ENCODE measurements at places on chromosomes 13 and 19.

DNA sequence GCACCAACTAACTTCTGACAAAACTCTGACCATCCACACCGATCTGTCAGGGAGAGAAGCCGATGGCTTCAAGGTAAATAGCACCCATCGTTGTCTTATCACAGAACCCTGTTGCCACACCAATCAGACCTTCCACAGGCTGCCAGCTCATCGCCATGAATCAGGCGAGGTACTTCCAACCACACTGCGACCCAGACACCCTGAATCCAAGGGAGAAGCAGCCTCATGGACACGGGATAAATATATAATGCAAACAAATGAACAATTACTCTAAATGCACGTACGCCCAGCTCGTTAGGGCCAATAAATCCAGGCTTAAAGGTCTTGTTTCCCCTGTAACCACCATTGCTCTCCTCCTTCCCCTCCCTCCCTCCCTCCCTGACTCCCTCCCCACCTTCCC lies 20.8 kb downstream of the RANBP3 start:
- DNase-seq: no peak

DNA sequence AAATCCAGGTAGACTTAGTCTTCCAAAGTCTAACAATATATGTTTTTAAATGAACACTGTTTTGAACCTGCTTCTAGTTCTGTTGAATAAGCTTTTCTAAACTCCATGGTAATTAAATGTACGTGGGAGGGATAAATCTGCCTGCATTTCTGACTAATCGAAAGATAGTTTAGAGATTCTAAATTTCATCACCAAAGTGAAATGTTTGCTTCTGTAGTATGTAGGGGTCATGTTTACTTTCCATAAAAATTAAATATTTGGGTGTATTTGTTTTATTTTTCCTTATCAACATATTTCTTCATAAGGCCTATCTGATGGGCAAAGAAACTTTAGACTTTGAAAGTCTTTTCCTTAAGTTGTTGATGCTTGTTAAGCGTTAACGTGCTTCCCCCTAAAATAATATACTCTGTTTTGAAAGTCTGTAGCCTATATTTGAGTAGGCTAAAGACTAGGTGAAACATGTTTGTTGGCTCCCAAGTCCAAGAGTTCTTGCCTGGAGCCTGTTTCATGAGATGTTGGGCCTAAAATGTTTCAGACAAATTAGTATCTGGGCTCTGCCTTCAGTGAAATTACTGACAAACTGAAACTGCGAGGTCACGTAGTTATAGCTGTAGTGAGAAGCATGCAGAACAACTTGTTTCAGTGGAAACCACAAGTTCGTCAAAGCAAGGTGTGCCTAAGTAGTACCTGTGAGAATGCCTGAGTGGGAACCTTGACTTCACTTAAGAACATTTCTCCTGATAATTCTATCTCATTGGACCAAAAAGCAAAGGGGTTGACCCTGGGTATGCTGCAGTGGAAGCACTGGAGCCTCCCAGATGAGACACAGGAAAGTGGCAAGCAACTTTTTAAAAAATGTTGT lies 126.2 kb downstream of the LMO7 start:
- peak; percentile 13 for DNase-seq

DNA sequence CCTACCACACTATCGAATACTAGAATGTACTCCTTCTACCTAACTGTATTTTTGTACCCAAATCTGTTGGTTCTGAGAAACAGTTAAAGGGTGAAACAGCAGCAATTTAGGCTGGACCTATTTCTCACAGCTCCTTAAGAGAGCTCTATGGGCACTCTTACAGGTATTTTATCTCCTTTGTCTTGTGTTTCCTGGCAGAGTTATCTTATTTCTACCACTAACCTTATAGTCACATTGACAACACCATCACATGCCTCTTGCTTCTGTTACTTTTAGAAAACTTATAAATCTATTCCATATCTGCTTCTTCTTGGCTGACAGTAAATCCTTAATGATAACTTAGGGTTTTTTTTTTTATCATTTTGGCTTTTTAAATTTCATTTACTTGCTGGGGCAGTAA lies 130.7 kb downstream of the MYO16 start:
- no peak for DNase-seq

DNA sequence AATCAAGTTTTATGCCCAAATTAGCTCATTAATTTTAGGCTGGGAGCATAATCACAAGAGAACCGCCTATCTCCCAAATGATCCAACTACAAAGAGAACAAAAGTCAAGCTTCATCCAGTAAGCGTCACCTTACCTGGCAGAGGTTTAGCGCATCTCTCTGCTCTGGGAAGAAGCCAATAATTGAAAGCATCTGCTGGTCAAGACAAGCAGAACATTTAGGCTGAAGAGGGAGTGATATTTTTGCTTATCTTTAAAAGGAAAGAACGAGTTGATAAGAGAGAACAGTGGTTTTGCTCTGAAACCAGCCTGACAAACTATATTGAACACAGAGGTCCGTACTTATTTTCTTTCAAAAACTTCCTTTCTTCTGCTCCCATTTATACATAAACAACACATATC lies 242.1 kb downstream of the ENOX1 start:
- DNase-seq: no peak

GRCh38 chr19:18840288-18841267 lies 8.8 kb downstream of the UPF1 start:
- no peak for DNase-seq

- DNase-seq: no peak
Measured at GRCh38 chr13:49587311-49587847, 2.0 kb upstream of the RCBTB1 start.

GRCh38 chr19:19096641-19097627 lies 33.1 kb downstream of the SLC25A42 start:
- DNase-seq: no peak

DNA sequence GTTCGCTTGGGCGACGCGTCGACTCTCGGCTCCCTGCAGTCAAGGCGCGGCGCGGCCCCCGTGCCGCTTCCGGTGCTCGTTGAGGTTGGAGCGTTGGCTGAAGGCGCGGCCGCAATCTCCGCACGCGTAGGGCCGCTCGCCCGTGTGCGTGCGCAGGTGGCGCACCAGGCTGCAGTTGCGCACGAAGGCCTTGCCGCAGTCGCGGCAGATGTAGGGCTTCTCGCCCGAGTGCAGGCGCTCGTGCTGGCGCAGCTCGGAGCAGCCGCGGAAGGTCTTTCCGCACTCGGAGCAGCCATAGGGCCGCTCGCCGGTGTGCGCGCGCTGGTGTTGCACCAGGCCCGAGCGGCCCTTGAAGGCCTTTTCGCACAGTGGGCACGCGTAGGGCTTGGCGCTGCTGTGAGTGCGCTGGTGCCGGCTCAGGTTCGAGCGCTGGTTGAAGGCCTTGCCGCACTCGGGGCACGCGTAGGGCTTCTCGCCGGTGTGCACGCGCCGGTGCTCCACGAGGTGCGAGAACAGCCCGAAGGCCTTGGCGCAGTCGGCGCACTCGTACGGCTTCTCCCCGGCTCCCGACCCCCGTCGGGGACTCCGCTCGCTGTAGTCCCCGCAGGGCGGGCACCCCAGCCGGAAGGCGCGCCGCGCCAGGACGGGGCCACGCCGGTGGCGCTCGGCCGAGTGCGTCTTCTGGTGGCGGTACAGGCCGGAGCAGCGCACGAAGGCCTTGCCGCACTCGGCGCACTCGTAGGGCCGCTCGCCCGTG lies 5.3 kb upstream of the ZNF497 start:
- DNase-seq: no peak

DNA sequence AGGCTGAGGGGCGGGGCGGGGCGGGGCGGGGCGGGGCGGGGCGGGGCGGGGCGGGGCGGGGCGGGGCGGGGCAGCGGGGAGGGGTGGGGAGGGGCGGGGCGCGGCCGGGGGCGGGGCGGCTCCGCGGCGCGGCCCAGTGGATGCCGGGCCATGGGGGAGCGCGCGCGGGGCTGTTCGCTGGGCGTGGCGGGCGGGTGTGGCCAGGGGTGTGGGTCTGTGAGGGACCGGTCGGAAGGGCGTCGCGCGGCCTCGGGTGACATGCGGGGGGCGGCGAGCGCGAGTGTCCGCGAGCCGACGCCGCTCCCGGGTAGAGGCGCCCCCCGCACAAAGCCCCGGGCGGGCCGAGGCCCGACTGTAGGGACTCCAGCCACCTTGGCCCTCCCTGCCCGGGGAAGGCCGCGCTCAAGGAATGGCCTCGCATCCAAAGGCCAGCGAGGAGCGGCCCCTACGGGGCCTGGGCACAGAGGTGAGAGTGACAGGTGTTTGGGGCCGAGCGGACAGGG lies at the start of gene ZFP28:
Gene ZFP28, plus strand, starts transcription at position 188 of the 503 bp plus-strand sequence. Its CDS starts 71 bp downstream, at position 259.
- peak; percentile 56 for DNase-seq

GRCh38 chr19:32998722-32999121 lies 26.7 kb downstream of the FAAP24 start:
- no peak for DNase-seq

DNA sequence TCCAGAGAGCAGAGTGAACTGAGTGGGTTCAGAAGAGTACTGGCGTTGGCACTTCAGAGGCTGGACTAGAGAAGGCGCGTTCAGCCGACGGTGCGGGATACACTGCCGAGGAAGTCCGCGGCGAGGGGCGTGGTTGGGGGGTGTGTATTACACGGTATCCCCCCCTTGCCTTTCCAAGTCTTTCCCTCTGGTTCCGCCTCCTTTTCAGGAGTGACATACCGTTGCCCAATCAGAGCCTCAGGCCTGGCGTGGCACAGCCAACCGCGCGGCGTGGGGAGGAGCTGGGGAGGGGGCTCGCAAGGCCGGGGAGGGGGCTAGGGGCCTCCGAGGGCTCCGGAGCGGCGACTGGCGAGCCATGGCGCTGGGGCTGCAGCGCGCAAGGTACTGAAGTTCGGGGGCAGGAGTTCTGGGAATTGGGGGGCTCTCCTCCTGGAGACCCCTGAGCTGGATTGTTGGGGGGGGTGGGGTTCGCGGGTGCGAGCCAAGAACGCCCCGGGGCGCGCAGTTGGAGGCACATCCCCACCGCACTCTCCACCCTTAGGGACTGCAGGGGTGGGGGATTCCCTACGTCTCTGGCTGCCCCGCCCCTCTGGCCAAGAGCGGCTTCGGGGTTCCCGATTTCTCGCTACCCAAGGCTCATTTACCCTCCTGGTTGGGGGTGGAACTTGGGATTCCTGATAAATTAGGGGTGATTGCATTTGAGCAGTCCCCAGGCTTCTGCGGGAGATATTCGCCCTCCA lies at the start of gene HIF3A:
Gene HIF3A, plus strand, starts transcription at position 321 of the 740 bp plus-strand sequence. Its CDS starts 35 bp downstream, at position 356.
- DNase-seq: no peak

DNA sequence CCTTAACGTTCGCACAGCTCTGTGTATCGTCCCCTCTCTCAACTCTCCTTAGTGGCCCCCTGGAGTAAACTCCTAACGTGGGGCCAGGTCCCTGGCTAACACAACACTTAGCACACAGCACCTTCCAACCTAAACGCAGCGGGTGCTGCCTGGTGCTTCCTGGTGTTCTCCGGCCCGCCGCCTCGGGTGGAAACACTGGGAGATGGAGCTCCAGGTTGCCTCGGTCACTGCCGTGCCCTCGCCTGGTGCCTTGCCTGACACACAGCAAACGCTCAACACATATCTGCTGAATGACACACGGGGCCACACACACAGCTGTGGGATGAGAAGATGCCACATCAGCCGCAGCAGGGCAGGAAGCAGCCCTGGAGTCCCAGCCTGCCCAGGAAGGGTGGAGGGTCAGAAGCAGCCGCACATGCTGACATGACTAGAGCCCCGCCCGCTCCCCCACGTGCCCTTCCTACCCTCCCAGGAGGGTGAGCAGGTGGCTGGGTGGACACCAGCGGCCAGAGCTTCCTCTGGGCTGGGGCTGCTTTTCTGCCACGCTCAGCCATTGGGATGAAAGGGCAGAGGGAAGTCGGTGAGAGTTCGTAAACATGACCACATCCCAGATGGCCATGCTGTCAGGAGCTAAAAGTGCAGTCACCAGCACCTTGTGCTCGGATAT lies 6.6 kb downstream of the PEPD start:
- no peak for DNase-seq

DNA sequence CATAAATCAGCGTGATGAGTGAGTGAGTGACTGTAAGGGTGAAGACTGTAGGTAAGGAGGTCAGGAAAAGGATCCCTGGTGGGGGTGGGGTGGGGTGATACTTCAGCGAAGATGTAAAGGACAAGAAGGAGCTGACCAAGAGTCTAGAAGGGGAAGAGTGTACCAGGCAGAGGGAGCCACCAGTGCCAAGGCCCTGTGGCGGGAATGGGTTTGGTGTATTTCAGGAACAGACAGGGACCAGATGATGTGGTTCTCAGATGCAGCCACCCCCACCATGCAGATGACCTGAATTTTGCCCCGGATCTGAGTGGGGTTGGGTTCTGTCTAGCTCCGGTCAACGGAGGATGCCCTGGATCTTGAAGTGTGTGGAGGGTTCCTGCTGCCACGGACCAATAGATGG lies 30.1 kb upstream of the SLC7A10 start:
- no peak for DNase-seq

GRCh38 chr13:42367831-42368230 lies 95.9 kb downstream of the AKAP11 start:
- no peak for DNase-seq

DNA sequence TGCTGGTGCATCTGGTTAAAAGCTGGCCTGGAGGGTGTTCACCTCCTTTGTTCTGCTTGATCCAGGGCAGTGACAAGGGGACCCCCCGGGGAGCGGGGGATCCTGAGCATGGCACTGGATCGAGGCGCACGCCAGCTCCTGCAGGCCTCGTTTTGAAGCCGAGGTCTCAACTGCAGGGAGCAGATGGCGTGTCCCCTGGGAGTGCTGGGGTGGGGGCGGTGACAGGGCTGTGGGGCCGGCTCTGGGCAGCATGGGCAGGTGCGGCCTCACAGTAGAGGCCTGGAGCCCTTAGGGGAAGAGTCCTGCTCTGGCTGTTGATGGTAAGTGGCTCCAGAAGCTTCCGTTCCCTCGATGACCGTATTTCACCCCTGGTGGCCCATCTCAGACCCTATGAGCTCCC lies 51.8 kb downstream of the CRTC1 start:
- DNase-seq: no peak

DNA sequence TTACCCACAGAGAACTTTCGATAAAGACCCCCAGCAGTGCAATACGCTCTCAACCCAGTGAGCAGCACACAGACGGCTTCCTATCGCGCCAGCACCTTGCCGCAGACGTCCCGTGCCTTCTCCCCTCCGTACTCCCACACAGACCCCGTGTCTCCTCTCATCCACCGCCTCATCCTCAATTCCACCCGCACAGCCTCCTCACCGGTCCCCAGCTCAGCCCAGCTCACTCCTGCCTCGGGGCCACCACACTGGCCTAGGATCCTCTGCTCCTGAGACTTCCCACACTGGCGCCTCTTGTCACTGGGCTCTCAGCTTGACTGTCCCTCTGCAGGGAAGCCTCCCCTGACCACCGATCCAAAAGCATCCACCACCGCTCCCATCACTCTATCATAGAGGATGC lies 9.0 kb downstream of the MLLT1 start:
- no peak for DNase-seq

- no peak for DNase-seq
Measured at GRCh38 chr13:85228692-85229091, 570.5 kb downstream of the SLITRK6 start.

- no peak for DNase-seq
Measured at GRCh38 chr19:34408411-34408810, 4.2 kb downstream of the PDCD2L start.

- no peak for DNase-seq
Measured at GRCh38 chr13:44093607-44094564, 214.2 kb downstream of the LACC1 start.

GRCh38 chr13:61994174-61994573 lies 578.5 kb upstream of the PCDH20 start:
- DNase-seq: no peak
